ENCODE measurements at places on chromosomes 12 and 14.

GRCh38 chr12:15712823-15713660 is 76.1 kb downstream of the EPS8 start:
- no peak for DNase-seq

DNA sequence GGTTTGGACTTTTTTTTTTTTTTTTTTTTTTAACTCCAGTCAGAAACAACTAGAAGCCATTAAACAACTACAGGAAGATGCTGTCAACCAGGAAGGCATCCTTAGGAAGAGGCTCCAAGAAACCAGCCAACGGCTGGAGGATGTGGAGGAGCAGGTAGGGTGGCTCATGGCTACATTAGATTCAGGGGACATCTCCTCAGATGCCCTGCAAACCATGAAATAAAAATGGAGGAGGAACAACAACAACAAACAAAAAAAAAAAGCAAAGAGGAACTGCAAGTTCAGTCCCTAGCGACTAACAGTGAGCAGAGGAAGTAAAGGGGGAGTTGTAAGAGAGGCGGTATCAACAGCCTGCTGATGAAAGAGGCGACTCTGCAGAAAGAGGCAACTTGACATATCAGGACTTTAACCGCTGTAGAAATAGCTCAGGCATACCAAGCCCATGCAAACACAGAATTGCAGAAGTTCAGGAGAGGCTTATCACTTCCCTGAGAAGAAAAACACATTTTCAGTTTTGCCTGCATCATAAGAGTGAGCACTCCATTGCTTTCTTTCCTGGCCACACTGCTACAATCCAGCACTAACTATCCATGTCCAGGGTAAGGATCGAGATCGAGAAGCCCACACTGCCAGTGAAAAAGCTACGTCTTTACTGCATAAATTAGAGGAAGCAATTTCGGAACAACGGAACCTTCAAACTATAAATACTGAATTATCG is 103.5 kb upstream of the BCAT1 start:
- peak; percentile 100 for DNase-seq

GRCh38 chr12:114439817-114440216 is 33.9 kb upstream of the TBX5 start:
- DNase-seq: no peak

- no peak for DNase-seq
These were observed 155.6 kb downstream of the CAND1 start for GRCh38 chr12:67424784-67425183.

- DNase-seq: no peak
These were observed 67.6 kb upstream of the GPATCH2L start for GRCh38 chr14:76083796-76084765.

- DNase-seq: no peak
These were observed 1.4 kb downstream of the EPS8 start for GRCh38 chr12:15787778-15788177.

GRCh38 chr12:622416-622815 is 40.8 kb downstream of the NINJ2 start:
- DNase-seq: peak; percentile 50

GRCh38 chr14:61918998-61919397 is 156.8 kb downstream of the SNAPC1 start:
- DNase-seq: no peak

Measured in NB4 (cell line).